ENCODE measurements at places on chromosomes 5 and 9. TPM values are rescaled to one million over a fixed set of nuclear protein-coding genes. Genes with fewer than 3 reads are reported as not detected.

- DNase-seq: no peak
Observed at GRCh38 chr5:74052441-74053221, 426.6 kb downstream of the ARHGEF28 start.

DNA sequence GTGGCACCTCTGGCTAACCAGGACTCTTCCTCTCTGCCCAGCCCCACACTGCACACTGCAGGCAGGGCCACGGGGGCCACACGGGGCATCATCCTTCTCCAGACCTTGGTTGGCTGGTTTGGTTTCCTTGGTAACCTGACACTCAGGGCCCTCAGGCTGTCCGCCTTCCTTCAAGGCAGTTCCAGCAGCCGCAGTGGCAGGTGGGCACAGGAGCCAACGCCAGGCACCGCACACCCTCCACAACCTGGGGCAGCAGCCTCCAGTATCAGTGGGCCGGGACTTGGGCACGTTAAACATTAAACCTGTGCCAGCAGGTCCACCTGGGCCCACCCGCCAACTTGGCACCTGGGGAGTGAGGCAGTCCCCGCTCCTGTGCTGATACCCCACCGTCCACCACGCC lies 1.9 kb downstream of the NPDC1 start:
- no peak for DNase-seq

The CACNA1B gene
- 0.26 TPM for total RNA-seq

The CCNO gene
- 7.3 TPM for total RNA-seq
